ENCODE measurements at places on chromosomes 13 and 19.
A peak's percentile ranks its signal among the peaks of the same experiment; 100 is the strongest.

- no peak for DNase-seq
Observed at GRCh38 chr19:34985249-34986022, 14.7 kb upstream of the GRAMD1A start.

GRCh38 chr19:1754636-1755466 is 1.5 kb downstream of the ONECUT3 start:
- DNase-seq, result no peak

GRCh38 chr13:46158983-46159382 is 23.0 kb downstream of the LCP1 start:
- DNase-seq, result no peak

- no peak for DNase-seq
Observed at GRCh38 chr19:13066933-13067807, 35.5 kb downstream of the LYL1 start.

GRCh38 chr19:44607049-44607448 is 6.3 kb upstream of the IGSF23 start:
- no peak for DNase-seq

GRCh38 chr19:51418707-51419106 is 1.3 kb upstream of the SIGLEC10 start:
- no peak for DNase-seq

DNA sequence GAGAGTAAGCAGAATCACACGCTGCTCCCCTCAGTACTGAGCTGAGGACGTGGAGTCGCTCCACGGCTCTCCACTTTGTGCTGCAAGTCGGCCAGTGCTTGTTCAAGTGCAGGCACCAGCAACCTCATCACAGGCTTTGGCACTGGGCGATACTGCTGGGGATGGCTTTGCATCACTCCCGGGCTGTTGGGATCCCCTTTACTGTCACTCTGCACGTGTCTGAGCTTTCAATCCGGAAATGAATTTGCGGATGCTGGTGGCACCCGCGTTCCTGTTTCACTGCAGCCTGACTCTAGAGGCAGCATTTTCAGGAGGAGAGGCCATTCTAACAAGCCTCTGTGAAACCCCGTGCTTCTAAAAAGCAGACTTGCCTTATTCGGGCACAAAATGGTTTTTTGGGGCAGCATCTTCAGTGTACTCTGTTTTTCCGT is 19.1 kb downstream of the SMARCA4 start:
- DNase-seq, result peak; percentile 27

GRCh38 chr13:50892210-50892944 is 17.2 kb upstream of the RNASEH2B start:
- peak; percentile 52 for DNase-seq

DNA sequence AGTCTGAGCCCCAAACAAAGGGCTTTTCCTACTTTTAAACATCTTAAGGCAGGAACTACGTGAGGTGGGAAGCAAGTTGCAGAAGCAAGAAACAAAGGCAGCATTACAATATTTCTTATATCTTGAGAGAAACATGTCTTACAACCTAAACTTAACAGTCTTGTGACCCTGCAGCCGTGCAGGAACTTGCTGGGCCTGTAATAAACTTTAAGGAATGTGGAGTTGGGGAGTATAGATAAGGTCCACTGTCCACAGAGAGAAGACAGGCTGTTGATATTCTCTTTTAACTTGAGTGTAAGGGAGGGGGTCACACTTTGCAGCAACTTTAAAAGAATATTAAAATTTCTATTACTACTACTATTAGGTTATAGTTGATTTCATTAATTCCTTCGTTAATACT is 214.6 kb upstream of the HTR2A start:
- no peak for DNase-seq

DNA sequence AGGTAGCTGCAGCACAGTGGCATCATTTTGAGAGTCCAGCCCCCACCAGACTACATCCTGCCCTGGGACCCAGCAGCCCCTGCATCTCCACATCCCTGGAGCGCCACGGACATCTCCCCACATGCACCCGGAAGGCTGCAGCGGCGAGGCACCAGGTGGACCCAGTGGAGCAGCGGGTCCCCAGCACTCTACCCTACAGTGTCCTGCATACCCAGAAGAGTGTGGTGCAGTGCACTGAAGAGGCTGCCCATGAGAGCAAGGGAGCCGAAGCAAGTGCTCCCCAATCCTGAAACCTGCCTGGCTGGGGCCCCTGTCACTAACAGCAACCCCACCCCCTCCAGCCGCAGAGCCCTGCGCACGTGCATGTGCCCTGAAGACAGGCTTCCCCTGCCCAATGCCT is 21.3 kb upstream of the SLC7A9 start:
- DNase-seq, result no peak

DNA sequence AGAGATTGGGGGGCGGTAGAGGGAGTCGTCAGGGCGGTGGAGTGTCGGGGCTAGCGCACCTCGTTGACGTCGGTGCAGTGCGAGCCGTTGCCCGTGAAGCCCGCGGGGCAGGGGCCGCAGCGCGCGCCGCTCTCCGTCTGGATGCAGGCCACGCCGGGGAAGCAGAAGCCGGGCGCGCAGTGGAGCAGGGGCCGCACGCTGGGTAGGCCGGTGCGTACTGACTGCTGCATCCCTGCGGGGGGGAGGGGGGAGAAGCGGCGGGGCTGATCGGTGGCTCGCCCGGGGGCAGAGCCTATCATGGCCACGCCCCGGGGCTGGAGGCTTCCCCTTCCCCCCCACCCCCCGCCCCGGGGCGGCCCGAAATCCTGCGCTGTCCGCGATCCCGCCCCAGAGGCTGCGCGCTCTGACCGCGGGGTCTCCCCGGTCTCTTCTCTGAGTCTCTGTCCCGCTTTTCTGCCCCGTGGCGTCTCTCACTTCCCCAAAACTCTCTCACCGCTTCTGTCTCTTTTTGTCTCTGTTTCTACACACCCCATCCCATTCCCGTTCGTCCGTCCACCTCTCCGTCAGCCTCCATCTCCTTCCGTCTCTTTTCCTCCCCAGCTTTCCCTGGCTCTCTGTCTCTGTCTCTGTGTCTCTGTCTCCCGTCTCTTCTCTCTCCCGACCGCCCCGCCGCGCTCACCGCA is 1.1 kb downstream of the COMP start:
- no peak for DNase-seq

Data from central memory CD4-positive, alpha-beta T cell (primary cell).